Activated CD4-positive, alpha-beta T cell treated with anti-CD3 and anti-CD28 coated beads, Interleukin-2, amount 50 U/mL, for 48 hours (primary cell): ENCODE measurements at places on chromosomes 1 and 21.

- DNase-seq: no peak
These were observed at the start of gene TRIM63 for GRCh38 chr1:26067432-26067911. Gene TRIM63, minus strand, starts transcription at chr1:26067630. Its CDS starts 136 bp downstream, at chr1:26067494.

GRCh38 chr1:20031836-20032235 is 38.2 kb upstream of the PLA2G5 start:
- DNase-seq: no peak

DNA sequence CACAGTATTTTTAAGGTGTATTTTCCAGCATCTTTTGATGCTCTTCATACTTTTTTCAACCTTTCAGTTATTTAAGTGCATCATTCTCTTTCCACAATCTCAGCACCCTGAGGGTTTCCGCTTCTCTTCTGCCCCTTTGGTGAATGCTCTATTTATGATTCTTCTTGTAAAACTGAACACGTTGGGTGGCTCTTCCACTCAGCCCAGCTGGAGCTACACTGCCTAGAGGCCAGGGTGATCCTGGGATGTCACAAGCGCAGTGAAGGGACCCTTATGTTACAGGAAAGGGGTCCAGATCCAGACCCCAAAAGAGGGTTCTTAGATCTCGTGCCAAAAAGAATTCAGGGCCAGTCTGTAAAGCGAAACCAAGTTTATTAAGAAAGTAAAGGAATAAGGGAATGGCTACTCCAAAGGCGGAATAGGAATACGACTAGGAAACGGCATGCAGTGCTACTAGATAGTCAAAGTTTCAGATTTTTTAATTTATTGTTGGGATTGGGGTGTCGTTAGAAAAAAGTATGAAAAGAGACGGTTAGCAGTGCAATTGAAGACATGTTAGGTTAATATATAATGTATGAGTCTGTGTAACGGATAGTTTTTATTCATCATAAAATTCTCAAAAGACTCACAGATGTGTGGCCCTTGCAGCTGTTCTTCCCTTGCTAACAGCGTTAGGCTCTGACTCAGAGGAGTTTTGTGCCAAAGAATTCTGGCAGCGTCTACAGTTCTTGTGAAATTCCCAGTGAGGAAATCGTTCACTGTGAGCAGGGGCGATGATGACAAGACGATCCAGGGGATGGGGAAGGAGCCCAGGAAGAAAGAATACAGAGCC is 14.4 kb upstream of the ERVH48-1 start:
- no peak for DNase-seq

DNA sequence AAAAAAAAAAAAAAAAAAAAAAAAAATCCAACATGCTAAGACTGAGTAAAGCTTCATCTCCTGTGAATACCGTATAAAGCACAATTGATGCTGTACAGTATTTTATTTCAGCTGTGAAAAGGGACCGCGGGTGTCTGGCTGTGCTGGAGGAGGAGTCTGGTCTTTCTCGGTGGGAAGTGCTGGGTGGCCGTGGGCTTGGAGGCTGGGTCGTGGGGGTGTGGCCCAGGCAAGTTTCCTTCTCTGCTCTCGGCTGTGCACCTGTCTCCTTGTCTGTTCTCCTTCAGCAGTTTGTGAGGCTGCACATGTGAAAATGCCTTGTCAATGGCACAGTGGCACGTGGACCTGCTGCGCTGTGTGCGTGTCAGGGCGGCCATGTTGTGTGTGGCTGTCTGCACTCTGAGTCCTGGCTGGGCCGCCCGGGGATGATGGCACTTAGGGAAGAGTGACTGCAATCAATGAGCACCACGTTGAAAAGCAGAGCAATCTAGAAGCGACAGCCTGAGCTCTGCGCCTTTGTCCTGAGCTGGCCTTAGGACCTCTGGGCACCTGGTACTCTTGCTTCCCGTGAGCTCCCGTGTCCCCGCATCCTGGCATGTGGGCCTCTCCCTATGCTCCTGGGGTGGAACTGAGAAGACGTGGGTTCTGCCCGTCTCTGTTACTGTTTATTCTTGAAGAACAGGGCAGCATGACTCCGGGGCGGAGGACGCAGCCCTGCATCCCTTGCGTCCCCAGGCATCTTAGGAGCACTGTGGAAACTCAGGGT is 14.5 kb downstream of the AGPAT3 start:
- DNase-seq: no peak

DNA sequence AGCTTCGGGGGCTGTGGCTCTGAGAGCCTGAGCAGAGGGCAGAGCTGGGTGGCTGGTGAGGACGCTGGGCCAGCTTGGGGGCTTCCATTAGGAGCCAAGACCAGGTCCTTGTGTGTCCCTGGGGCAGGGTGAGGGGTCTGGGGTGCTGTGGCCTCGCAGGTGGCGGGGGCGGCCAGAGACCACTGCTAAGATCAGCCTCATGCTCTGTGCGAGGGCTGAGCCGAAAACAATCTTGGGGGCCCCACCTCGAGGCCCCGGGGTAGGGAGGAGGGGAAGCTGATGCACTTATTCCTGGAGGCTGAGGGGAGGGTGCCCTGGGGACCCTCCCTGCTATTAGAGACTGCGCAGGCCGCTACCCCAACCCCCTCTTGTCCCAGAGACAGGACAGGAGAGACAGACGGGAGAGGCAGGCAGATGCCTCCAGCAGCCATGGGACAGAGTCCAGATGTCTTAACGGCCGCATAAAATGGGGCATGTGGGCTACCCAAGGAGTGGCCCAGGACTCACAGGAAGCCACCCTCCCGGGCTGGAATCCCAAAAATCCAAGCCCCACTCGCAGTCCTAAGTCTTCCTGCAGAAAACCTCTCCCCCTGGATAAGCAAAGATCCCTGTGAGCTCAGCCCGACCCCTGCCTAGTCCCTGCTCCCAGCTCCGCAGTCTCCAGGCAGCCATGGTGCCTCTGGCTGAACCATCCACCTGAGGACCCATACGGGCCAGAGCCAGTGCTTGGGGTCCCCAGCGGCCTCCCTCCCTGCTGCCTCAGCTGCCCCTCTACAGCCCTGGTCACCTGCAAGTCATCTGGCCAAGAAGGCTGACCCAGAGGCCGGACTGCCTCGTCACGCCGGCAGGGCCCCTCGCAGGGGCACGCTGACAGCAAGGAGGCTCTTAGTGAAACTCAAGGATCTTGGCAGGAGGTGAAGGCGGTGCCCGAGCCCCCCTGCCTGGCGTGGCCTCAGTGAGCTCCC is 43.6 kb upstream of the COL18A1 start:
- DNase-seq: no peak

DNA sequence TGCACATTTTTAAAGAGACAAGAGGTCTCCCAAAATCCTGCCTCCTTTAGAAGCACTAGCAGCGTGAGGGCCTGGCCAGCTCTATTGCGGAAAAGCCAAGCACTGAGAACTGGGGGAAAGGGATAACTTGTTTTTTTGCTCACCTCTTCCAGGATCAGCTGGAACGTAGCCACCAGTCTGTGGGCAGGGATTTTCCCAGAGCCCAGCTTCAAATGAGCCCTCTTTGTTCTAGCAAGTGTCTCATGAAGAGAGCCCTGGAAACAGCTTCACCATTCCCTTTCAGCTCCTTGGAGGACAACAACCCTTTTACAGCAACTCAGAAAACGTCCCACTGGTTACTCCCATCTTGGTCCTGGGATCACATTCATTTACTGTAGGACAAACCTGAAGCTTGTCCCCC is 195.4 kb downstream of the LMX1A start:
- no peak for DNase-seq

DNA sequence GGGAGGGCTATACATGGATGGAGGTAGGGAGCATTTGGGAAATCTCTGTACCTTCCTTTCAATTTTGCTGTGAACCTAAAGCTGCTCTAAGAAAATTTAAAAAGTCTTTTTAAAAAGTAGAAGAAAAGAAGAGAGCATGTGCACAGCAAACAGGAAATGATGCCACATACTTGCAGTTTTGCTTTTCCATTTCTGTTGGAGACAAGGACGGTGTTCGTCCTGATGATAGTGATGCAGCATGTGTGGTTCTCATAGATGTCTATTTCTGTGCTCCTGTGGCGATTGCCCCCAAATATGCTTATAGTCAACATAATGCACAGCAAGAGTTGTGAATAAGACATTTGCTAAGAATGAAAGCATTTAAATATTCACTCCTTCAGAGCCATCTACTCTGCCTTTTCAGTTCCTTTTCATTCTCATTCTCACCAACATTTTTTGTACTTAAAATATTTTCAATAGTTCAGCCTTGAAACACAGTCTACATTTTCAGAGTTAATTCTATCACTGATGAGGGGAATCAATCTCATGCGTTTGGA is 66.6 kb downstream of the LRRC8C start:
- no peak for DNase-seq

DNA sequence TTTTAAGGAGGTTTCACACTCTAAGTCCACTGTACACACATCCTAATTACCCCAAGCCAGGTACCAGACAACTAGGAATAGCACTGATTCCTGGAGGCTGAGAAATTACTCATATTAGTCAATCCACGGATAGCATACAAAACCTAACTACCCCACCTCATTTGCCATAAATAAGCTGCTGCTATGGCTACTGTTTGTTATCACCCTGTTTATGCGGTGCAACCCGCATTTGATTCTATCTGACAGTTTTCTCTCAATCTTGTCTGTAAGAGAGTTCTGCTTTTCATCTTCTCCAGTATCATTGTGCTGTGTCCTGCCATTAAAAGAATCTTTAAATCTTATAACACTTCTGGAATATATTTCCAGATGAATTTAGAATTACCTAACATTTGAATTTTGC is 1496.5 kb downstream of the PLA2G4A start:
- DNase-seq: no peak

- no peak for DNase-seq
These were observed 8.2 kb downstream of the PI4KB start for GRCh38 chr1:151318975-151319374.

GRCh38 chr21:31873696-31874599 is 1.1 kb downstream of the HUNK start:
- peak; percentile 72 for DNase-seq

DNA sequence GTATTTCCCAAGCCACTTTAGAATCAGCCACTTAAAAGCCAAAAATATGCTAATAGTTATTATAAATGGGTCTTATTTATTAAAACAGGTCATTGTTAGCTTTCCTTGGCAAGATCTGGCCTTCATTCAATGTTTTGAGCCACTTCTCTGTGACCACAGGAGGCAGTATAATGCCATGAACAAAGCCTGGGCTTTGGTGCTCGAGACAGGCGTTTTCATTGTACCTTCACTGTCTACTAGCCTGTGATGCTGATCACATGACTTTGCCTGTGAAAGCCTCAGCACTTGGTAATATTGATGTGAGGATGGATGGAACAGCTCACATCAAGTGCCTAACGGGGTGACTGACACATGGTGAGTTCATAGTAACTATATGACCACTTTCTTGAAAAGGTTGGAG is 217.0 kb downstream of the RWDD3 start:
- DNase-seq: no peak

DNA sequence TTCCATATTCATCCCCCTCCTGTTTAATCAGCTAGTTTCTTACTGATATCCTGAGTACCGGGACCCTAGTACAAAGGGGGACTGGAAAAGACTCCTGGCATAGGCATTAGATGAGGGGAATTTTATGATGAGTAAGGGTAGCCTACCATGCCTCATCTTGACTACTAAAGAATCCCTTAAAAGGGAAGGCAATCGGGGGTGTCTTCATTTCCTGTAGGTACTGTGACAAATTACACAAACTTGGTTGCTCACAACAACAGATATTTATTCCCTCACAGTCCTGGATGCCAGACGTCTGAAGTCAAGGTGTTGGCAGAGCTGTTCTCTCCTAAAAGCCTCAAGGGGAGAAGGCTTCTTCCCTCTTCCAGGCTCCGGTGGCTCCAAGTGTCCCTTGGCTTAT is 28.9 kb upstream of the RUNX1 start:
- DNase-seq: no peak

GRCh38 chr1:224273641-224274040 is 56.3 kb downstream of the NVL start:
- DNase-seq: no peak

GRCh38 chr1:181643631-181644030 is 160.3 kb downstream of the CACNA1E start:
- no peak for DNase-seq

GRCh38 chr1:205670611-205671430 is 9.5 kb downstream of the SLC45A3 start:
- no peak for DNase-seq

- DNase-seq: no peak
These were observed 31.6 kb upstream of the UBE2U start for GRCh38 chr1:64171797-64172281.

- peak; percentile 86 for DNase-seq
These were observed 79.2 kb downstream of the TMEM53 start for GRCh38 chr1:44594871-44595735.

- DNase-seq: no peak
These were observed 16.0 kb downstream of the PLA2G2E start for GRCh38 chr1:19907456-19907855.

- no peak for DNase-seq
These were observed 40.4 kb upstream of the TMEM61 start for GRCh38 chr1:54940042-54940441.
